ENCODE measurements at places on chromosomes 6 and 20. TPM values are rescaled to one million over a fixed set of nuclear protein-coding genes. Genes with fewer than 3 reads are reported as not detected.

DNA sequence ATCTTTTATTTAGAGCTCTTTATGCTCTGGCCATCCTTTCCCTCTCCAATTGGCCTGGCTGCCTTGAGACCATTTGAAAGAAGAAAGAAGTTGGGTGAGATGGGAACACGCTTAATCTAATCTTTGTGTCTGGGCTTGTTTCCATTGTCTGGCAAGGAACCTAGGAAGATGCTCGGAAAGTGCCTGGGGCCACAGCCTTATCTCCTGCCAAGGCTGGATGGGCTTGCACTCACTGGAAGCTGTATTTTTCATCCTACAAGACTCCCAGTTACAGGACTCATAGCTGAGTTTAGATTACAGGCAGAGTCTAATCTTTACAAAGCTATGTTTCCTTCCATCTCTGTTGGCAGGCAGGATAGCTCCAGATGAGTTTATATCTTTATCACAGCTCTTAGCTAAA, 33.1 kb upstream of the CDYL start:
- no peak for DNase-seq

DNA sequence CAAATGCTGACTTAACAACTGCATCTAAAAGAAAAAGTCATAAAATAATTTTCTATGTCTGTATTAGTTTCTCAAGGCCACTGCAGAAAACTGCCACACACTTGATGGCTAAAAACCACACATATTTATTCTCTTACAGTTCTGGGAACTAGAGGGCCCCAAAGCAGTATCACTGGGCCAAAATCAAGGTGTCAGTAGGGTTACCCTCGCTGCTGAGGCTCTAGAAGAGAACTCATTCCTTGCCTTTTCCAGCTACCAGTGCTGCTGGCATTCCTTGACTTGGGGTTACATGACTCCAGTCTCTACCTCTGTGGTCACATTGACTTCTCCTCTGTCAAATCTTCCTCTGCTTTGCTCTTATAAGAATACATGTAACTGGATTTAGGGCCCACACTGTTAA, 124.6 kb upstream of the THEMIS start:
- DNase-seq, result no peak

DNA sequence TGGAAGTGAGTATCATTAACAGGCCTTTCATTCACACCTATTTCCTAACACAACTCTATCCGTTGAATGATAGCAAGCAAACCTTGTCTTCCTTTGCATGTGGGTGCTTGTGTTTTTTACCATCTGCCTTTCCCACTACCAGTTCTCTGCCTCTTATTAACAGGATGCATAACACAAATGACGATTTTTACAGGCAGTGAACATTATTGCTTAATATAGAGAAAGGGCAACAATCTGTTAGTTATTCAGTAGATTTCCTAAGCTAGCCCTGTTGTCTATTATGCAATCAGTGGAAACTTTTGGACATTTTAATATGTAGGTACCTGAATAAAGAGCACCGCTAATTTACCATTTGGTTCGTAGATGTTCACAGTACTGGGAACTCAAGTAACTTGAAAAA, 348.8 kb upstream of the PLCB4 start:
- no peak for DNase-seq

- DNase-seq, result peak; percentile 75
Observed at GRCh38 chr6:28985462-28986164, 19.5 kb downstream of the ZNF311 start.

The TNXB gene
- total RNA-seq, result 23.1 TPM

The LCA5 gene
- total RNA-seq, result 1.4 TPM

- no peak for DNase-seq
Observed at GRCh38 chr20:17225851-17226409, 910 bp upstream of the PCSK2 start.

The GSS gene
- 30.5 TPM for total RNA-seq

The OLIG3 gene
- total RNA-seq, result not detected

The LMBRD1 gene
- 24.6 TPM for total RNA-seq

The NKAIN2 gene
- 13.5 TPM for total RNA-seq

DNA sequence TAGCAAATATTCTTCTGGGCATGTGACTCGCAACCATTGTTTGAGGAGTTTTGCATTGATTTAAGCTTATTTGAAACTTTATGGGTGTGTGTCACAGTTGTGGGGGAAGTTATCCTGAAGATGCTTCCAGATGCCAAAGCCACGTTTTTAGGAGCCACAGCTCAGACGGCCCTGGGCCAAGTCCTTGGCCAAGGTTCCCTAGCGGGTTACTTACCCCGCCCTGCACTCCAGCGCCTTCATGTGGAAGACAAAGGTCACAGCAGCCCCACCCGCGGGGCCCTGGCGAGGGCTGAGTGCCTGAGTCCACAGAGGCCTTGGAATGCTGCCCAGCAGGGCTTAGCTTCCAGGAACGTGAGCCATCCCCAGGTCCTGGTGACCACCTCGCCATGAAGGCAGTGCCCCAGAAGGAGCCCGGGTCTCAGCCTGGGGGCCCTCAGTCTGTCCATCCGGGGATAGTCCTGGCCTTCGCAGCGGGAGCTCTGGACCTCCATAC, 308.3 kb downstream of the CDH4 start:
- DNase-seq, result no peak

DNA sequence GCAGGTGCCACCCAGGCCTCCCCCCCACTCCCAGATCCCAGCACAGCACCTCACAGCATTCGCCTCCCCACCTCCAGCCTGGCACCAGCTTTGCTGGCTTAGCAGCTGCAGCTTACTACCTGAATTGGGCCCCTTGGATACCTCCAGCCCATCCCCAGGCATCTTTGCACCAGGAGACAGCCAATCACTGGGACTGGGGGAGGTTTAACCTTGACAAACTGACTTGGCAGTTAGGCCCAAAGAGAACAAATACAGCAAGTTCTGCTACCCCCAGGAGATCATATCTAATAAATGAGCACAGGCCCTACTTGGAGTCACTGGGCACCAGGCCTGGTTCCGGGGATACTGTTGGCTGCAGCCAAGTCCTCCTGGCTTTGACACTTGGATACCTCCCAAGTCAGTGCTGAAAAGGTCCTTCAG, 8.8 kb downstream of the PDRG1 start:
- no peak for DNase-seq

DNA sequence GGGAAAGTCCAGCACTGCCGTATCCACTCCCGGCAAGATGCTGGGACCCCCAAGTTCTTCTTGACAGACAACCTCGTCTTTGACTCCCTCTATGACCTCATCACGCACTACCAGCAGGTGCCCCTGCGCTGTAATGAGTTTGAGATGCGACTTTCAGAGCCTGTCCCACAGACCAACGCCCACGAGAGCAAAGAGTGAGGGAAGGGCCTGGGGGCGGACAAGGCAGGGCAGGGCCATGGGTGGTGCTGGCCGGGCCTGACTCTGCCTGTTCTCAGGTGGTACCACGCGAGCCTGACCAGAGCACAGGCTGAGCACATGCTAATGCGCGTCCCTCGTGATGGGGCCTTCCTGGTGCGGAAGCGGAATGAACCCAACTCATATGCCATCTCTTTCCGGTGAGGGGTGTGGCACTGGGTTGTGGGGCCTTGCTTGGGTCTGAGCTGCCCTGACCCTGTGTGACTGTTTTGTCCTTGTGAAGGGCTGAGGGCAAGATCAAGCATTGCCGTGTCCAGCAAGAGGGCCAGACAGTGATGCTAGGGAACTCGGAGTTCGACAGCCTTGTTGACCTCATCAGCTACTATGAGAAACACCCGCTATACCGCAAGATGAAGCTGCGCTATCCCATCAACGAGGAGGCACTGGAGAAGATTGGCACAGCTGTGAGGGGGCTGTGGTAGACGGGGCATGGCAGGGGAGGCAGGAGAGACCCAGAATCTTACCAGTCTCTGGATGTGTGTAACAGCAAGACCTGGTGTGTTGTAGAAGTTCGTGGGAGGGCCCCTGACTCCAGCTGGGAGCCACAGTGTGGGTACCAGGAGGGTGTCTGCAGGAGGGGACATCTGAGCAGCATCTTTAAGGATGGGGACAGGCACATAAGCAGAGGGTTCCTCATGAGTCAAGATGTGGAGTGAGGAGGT, 29.1 kb downstream of the PLCG1 start:
- peak; percentile 8 for DNase-seq

The SLC25A27 gene
- total RNA-seq, result 13.3 TPM

DNA sequence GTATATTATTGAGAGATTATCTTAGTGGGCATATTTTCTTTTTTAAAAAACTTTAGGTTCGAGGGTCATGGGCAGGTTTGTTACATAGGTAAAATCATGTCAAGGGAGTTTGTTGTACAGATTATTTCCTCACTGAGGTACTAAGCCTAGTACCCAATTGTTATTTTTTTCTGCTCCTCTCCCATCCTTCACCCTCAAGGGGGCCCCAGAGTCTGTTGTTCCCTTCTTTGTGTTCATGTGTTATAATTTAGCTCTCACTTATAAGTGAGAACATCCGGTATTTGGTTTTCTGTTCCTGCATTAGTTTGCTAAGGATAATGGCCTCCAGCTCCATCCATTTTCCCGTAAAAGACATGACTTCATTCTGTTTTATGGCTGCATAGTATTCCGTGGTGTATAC, 247.9 kb upstream of the RAB32 start:
- DNase-seq, result no peak

The CRISP3 gene
- not detected for total RNA-seq

DNA sequence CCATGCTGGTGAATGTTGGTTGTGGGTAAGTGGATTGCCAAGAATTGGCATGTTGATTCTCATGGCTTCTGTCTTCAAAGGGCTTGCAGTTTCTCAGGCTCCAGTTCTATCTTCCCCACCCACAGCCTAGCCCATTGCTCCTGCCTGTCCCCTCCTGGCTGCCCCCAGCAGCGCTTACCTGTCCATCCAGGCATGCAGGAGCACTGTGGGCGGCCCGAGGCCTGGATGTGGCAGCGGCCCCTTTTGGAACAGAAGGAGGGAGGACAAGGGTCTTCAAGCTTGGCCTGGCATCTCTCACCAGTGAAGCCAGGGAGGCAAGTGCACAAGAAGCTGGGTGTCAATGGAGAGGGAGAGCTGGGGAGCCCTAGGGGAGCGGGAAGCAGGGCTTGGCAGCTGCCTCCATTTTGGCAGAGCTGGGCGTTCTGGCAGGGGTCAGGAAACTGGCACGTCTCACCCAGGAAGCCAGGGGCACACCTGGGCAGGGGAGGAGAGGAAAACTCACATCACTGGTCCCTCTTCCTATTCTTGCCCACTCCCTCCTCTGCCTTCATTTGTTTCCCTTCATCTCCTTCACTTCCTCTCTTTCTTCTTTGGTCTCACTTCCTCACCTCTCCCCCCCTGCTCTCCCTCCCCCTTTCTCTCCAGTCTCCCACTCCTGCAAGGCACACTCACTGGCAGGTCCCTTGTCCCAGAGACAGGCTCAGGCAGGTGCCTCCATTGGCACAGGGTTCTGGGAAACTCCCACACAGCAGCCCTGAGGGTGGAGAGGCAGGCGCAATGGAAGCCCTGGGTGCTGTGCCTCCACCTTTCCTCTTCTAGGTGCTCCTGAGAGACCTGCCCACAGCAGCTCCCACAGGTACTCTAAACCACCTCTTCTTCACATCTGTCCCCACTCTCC, 1.3 kb downstream of the NOTCH4 start:
- no peak for DNase-seq

The FNDC1 gene
- total RNA-seq, result 0.99 TPM

DNA sequence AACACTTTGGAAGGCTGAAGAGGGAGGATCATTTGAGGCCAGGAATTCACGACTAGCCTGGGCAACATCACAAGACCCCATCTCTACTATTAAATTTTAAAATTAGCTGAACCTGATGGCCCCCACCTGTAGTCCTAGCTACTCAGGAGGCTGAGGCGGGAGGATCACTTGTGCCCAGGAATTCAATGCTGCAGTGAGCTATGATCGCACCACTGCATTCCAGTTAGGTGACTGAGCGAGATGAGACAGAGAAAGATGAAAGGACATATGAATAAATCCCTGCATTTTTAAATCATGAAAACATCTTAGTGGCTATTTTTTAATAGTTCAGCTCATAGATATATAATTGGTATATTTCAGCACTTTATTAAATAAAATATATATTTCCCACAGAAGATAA, 93.8 kb downstream of the GPR63 start:
- DNase-seq, result no peak

- no peak for DNase-seq
Observed at GRCh38 chr6:108365478-108365877, 70.6 kb downstream of the AFG1L start.

DNA sequence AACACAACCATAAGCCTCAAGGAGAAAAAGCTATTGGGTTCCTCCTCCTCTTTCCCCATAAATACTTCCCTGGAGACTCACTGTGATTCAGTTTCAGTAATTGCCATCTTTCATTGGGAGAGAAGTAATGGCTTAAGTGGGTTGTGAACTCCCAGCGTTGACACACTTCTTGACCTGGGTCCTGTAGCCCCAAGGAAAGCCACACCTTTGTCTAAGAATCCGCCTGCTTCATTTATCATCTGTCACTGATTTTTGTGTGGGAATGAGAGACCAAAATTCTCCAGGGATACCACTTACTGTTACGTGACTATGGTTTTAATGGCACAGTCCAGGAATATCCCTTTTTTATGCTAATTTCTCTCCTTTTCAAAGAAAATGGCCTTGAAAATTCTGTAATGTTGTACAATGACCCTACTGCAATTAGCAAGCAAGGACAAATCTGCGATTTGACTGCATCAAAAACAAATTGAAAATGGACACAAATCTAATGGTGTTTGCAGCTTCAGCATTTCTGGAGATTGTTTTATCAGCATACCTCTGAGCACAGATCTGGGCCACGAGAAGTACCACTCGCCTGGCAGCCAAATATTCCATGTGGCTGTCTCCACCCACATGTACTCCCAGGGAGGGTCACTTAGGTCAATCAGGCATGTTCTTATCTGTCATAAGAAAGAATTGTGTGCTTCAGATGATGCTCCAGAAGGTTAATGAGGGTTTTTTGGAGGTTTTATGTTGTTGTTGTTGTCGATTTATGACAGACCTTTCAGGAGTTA, 29.8 kb downstream of the DCBLD1 start:
- DNase-seq, result no peak

The PSORS1C1 gene
- total RNA-seq, result 0.06 TPM

The KIF25 gene
- total RNA-seq, result not detected

The TBXT gene
- total RNA-seq, result not detected

GRCh38 chr6:46555129-46555528, 63.9 kb upstream of the RCAN2 start:
- DNase-seq, result no peak

GRCh38 chr6:26272171-26272637, 92.8 kb upstream of the BTN3A2 start:
- peak; percentile 20 for DNase-seq

The CDH4 gene
- 0.59 TPM for total RNA-seq

- no peak for DNase-seq
Observed at GRCh38 chr20:34511891-34512265, 4.3 kb upstream of the DYNLRB1 start.

Data from psoas muscle (tissue), 8 donors.